ENCODE measurements at places on chromosomes 6 and 20. TPM values are rescaled to one million over a fixed set of nuclear protein-coding genes. Genes with fewer than 3 reads are reported as not detected.

GRCh38 chr20:40471261-40471629 lies 217.8 kb downstream of the MAFB start:
- peak; percentile 60 for DNase-seq

GRCh38 chr20:11853359-11853758 lies 64.3 kb upstream of the BTBD3 start:
- DNase-seq: no peak

- no peak for DNase-seq
These were observed 42.0 kb downstream of the IRAK1BP1 start for GRCh38 chr6:78909391-78909790.

DNA sequence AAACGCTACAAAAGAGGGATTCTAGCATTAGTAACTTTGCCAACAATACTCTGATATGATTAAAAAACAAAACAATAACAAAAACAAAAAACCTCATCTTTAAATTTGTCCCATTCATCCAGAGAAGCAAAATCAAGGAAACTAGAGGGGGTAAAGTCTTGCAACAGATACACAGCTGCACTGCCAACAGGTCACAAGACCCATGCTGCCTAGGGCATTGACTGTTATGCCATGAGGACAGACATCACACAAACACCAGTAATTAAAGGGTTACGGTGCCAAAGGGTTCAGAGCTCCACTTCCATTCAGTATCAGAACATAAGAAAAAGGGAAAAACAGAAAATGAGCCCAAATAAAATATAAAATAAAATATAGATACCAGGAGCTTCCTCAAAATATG lies 1.6 kb downstream of the TBC1D20 start:
- DNase-seq: no peak

GRCh38 chr6:166619912-166620311 lies 7.1 kb downstream of the RPS6KA2 start:
- DNase-seq: no peak

DNA sequence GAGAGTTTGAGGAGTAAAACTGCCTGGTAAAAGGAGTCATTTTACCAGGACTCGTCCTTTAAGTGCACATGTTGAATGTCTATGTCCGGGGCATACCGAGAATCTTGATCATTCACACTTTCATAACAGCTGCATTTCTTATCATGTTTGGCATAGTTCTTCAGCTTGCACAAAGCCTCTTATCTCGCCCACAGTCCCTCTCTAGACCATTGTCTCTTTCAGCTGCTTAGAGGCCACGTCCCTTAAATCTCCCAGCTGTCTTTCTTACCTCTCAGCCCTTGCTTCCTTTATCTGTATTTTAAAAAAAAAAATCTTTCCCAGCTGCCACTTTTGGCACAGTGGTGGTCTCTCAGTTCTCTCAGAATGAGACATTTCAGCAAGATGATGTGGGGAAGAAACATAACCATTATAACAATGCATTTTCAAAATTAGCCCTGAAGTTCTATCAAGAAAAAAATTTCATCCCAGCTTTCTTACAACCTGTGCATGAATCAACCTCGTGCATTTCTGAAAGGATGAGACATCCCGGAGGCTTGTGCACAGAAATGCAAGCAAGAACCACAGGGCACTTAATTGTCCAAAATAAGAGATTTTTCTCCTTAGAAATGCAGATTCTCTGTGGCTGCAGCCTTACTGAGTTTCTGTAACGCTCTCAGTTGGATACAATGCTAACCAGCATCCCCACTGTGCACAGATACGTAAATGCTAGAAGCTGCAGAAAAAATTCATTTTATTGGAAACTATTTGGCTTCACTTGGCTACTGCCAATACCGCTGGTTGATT lies 24.2 kb downstream of the RBM24 start:
- no peak for DNase-seq

Gene ZGPAT
- 23.7 TPM for total RNA-seq

Gene KHDC1
- total RNA-seq: 1.8 TPM

Gene PACSIN1
- total RNA-seq: 2.3 TPM

Gene PDYN
- total RNA-seq: not detected

Gene RBBP8NL
- not detected for total RNA-seq
